ENCODE measurements at places on chromosomes 13 and 19.

DNA sequence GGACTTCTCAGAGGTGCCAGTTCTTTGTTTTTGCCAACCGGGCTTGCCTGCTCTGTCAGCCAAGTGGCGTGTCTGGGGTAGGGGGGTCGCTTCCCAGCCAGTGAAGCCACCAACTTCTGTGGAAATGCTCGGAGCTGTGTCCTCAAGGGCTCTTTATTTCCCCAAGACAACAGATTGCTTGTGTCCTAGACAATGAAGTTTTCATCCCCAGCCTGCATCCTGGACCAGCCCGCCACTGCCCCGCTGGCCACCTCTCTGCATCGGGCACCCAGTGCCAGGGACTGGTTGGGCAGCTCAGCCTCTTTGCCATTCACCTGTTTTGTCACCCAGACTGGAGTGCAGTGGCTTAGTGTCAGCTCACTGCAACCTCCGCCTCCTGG lies 3.7 kb downstream of the RAB11B start:
- DNase-seq, result no peak

- no peak for DNase-seq
Observed at GRCh38 chr13:94157705-94158218, 321.7 kb downstream of the DCT start.

GRCh38 chr19:47187797-47188196 lies 43.2 kb downstream of the BBC3 start:
- DNase-seq, result no peak

DNA sequence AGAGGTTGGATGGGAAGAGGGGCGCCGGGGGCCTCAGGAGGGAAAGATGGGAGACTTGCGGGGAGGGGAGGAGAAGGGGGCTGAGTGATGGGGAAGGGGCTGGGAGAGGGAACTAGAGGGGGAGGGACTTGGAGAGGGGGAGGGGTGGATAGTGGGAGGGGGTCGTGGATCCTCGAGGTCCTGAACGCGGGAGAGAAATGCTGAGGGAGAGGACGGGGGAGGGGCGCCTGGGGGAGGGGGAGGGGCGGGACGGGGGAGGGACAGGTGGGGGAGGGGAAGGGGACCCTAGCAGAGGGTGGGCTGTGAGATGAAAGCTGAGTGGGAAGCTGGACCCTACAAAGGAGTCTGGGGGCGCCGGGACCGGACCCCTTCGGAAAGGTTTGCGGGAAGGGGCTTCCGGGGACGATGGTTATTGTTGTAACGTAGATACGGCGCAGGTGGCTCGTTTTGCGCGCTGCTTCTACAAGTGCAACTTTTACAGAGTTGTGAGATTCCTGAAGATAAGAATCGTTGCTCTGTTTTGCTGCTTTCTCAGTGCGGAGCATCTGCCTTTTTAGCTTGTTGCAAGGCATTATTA lies 418 bp downstream of the ZNF444 start:
- no peak for DNase-seq

DNA sequence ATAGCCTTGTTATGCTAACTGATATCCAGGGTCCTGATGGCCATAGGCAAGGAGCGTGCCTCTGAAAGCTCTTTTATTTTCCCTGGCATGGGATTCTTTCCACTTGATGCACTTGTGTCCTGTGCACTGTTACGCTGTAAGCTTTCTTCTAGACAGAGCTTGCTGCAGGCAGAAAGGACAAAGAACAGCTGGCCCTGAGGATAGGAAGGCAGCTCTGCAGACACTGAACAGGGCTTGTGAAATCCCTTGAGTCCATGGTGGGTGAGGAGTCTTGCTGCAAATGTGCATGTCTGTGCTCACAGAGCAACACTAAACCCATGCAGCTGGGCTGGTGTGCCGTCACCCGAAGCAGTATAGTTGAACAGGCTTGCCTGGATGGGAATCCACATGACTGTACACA lies 126.6 kb downstream of the AKAP11 start:
- DNase-seq, result no peak

- no peak for DNase-seq
Observed at GRCh38 chr19:54319049-54319448, 6.1 kb upstream of the LILRA5 start.

DNA sequence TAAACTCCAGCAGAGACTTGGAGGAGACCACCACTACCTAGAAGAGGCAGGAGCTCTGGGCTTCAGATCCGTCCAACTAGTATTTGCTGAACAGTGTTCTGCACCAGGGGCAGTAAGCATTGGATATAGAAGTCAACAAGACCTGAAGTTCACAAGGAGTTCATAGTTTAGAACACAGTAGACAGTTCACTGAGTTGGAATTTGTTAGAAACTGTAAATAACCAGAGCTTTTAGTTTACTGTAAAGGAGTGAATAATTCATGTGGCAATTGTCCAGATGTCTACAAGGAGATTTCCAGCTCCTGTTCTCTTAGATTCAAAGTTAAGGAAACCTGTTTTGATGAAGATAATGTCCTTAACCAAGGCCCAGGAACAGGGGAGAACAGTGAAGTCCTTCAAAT lies 128.9 kb downstream of the COG6 start:
- DNase-seq, result no peak

DNA sequence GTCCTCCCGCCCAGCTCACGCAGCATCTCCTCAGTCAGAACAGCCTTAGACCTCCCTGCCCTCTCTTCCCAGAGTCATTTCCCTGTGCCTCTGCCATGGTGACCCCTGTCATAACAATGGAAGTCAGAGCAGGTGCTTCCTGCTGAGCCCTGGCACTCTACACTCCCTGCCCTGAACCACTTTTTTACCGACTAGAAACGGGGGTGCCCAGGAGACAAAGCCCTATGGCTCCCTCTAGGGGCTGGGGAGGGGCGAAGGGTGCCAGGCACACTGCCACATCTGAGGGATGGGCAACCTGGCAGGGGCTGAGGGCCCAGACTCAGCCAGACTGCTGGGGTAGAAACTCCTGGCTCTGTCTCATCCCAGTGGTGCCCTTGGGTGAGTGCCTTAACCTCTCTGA lies 16.4 kb downstream of the ZNF574 start:
- DNase-seq, result peak; percentile 68

DNA sequence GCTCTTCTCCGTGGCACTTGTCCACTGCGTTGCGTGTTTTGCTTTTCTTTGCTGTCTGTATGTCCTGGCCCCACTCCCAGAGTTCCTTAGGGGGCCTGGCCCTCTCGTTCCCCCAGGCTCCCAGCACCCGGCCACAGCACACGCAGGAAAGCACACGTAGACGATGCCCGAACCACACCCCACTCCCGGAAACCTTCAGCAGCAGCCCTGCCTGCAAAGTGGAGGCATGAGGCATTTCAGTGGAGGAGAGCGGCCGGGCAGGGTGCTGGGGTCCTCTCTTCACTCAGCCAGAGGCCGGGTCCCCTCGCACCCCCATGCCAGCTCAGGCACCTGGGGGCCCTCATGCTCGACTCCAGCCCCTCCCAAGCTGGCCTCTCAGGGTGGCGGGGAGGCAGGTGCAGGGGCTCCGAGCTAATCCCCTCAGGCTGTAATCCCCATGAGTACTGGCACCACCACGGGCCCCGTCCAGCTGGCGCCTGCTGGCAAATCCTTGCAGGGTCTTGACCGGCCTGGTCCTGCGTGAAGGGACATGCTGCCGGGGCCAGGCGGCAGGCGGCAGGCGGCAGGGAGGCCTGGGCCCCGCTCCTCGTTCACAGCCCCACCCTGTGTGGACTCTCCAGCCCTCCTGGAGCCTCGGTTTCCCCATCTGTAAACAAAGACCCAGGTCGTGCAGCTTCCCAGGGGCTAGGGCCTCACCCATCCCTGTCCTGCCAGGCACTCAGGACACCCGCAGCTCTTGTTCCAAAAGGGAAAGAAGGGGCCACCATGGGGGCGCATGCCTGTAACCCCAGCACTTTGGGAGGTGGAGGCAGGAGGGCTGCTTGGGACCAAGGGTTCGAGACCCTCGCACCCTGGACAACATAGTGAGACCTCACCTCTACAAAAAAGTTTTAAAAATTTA lies 7.0 kb downstream of the PIP5K1C start:
- DNase-seq, result no peak

DNA sequence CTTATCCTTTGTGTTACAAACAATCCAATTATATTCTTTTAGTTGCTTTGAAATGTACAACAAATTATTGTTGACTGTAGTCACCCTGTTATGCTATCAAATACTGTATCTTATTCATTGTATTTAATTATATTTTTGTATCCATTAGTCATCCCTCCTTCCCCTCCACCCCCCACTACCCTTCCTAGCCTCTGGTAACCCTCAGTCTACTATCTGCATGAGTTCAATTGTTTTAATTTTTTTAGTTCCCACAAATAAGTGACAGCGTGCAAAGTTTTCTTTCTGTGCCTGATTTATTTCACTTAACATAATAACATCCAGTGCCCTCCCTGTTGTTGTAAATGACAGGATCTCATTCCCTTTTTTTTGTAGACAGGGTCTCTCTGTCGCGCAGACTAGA lies 4.5 kb downstream of the SAE1 start:
- DNase-seq, result no peak

DNA sequence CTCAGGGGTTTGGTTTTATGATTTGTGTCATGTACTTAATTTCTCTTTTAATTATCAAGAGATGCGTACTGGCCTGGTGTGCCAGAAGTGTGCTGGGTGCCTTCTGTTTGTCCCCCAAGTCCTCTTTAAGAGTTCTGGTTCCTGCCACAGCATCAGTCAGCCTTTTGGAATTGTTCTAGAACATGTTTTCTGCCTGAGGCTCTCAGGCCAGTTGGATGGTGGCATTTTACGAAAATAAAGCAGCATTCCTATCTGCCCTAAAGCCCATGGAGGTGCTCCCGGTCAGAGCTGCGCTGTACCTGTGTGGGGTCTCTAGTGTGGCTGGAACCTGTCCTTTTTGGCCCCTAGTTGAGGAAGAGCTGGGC lies 54.1 kb downstream of the TSSK6 start:
- DNase-seq, result no peak

DNA sequence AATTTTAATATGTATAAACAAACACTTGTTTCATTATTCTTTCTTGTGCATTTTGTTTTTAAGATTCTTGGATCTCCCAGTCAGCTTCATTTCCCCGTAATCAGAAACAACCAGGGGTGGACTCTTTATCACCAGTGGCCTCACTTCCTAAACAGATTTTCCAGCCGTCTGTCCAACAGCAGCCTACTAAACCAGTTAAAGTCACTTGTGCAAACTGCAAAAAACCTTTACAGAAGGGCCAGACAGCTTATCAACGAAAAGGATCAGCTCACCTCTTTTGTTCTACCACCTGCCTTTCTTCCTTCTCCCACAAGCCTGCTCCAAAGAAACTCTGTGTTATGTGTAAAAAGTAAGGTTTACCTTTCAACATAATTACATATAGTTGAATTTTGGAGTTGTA lies 44.3 kb downstream of the ZMYM2 start:
- no peak for DNase-seq

GRCh38 chr13:110239280-110240125 lies 67.5 kb downstream of the COL4A1 start:
- DNase-seq, result no peak

DNA sequence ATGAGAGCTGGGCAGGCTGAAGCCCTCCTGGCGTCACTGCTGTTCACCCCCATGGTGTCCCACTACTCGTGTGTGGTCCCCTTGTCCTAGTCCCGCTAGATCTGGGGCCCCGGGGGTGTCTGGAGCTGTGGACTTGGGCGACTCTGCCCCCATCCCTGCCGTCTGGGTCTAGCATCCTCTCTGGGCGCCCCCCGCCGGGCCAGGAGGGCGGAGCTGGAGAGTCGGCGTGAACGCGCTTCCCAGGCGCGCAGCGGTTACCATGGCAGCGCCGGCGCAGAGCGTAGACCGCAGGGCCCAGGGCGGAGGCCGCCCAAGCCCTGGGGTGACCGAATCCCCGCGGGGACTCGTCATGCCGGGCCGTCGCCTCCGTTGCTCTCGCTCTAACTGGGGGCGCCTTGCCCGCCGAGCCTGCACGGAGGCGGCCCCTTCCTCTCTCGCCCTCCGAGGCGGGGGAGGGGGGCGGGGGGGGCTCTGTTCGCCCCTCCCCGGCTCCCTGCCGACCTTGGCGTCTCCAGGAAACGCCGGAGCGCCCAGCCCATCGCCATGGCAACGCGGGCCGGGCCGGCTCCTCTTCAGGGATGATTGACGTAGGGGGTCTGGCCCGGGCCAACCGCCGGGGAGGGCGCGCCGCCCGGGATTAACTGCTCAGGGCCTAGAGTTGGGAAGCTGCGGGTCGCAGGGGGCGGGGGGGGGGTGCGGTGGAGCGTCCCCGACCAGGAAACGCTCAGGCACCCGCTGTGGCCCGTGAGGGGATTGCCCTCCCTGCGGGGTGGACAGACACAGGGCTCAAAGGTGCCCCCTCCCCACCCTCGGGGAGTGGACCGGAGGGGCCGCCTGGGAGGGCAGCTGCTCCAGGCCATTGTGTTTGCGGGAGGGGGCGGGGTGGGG lies 8.9 kb downstream of the ISYNA1 start:
- DNase-seq, result peak; percentile 84

DNA sequence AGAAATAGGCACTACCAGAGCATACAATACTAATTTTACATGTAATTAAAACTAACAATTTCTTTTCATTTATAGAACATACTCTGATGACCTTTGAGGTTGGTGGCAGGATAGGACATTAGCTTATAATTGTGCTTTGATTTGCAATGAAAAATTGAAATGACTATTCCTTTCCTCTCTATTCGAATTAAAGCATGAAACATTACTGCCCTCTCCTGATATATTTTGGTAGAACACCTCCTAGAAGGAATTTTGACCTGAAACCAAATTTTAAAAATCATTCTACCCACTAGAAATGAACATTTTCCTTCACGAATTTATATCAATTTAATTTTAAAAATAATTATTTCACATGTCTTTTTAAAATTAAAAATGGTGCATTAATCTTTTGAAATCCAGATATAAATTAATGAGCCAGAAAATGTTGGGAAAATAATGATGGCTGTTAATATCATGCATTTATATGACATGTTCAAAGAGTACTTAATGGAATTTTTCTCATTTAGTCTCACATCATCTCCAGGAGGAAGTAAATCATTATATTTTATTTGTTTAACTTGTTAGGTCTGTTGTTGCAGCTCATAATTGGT lies 556.3 kb upstream of the ARGLU1 start:
- DNase-seq, result no peak

- no peak for DNase-seq
Observed at GRCh38 chr19:32457571-32458158, 52.1 kb downstream of the DPY19L3 start.

- DNase-seq, result no peak
Observed at GRCh38 chr13:36430247-36431203, 1.8 kb upstream of the CCNA1 start.

Data from CD4-positive, alpha-beta T cell (primary cell).